Ascending aorta (tissue), 2 donors: ENCODE measurements at places on chromosomes 3 and 15.
A peak's percentile ranks its signal among the peaks of the same experiment; 100 is the strongest.

DNA sequence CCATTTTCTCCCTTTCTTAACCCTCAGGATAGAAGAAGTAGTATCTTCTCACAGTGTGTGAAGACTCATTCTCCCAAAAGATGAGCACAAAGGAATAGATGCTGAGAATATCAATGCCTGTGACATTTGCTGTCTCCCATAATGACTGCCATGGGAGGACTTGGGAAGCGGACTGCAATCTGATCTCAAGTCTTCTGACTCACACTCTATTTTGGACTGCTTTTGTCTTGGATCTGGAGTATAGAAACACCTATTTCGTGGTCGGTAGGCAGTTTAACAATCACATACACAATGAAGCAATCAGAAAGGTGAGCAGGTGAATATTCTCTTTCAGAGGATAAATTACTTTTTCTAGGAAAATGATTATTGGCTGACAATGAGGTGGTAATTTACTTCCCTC, 852.0 kb downstream of the FHIT start:
- DNase-seq: no peak

DNA sequence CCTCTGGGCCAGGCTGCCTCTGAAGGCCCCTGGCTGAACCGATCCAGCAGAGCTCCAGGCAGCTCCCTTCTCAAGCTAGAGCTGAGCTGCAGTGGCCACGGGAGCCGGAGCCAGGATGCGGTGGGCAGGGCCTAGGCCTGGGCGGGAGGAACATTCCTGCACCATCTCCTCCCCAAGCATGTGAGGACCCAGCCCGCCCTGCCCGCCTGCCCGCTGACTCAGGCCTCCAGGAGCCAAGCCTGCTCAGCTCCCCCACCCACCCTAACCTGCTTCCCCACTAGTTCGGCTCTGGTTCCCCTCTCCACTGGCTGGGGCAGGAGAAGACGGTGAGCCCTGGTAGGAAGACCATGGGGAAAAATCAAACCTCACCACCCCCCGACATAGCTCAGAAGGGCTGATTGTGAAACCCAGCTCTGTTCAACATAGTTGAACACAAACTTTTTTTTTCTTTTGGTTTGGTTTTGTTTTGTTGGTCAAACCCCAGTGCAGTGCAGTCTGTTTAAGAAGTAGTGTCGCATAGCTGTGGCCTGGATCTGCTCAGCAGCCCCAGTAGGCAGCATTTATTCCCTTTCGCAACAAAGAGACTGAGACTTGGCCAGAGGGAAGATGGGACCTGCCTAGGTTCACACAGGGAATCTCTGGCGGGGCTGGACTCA, 13.5 kb downstream of the SNX33 start:
- peak; percentile 96 for DNase-seq

DNA sequence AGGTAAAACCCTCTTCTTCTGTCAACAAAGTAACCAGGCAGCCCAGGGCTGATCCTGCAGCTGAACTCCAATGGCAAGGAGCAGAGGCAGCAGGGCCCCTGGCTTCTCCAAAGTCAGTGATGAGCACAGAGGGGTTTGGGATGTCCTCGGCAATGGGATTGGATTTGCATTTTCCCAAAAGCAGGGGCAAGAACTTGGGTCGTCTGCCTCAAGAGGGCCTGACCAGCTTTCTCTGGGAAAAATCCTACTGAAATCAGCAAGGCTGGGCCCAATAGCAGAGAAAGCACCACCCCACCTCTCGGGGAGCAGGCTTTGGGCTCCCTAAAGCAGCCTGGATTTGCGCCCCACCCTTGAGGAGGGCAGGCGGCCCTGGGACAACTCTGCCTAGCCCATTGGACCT, 210.0 kb upstream of the IGF1R start:
- DNase-seq: no peak

DNA sequence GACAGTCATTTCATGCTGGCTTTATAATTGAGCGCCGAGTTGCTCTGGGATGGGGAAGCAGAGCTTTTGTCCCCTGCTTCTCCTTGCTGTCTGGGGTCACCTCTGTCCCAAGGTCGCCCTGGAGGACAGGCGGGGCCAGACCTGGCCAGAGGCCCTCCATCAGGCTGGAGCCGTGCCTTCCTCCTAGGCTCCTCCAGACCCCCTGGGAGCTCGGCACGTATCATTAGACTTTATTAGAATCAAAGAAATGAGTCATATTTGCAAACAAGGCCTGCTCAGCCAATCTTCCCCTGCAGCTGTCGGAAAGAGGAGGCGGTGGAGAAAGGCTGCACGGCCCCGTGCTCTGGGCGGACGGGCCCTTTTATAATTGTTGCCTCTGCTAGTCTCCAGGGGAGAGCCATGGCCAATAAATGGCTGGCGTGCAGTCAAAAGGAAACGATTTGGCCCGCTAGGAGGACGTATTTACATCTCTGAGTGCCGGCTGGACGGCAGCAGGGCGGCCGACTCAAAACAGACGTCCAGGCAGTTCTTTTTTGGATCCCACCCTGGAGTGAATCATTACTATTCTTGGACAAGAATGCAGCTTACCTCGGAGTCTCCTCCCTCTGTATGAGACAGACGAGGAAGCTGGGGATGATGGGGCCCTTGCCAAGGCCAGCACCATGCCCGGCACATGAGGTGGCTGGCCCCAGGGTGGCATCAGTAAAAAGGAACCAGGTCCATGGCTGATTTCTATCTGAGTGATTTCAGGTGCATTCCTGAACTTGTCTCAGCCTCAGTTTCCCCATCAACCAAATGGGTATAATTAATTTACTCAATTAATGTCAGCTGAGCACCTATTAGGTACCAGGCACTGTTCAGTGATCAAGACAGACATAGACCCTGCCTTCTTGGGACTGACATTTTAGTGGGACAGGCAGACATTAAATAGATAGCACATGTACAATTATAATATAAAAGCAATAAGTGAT, 50.6 kb downstream of the SLC6A6 start:
- peak; percentile 88 for DNase-seq

DNA sequence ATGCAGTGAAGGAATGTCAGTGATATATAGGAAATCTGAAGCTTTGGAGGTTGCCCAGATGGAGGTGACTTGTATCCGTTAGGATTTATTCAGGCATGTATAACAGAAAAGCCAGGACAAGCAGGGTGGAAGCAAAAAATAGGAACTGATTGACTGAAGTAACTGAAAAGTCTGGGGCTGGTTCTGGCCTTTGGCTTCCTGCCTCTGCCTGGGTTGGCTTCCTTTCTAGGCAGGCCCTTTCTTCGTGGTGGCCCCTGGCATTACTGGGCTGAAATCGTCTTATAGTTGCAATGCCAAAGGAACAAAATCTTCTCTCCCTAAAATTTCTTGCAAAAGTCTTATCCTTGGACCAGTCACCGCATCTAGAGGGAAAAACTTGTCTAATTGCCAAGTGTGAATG, 386.1 kb downstream of the PTPRG start:
- DNase-seq: no peak

GRCh38 chr3:52532838-52533622, 627 bp downstream of the NT5DC2 start:
- peak; percentile 67 for DNase-seq

GRCh38 chr15:52378746-52379394, 83.3 kb upstream of the MYO5C start:
- DNase-seq: no peak

DNA sequence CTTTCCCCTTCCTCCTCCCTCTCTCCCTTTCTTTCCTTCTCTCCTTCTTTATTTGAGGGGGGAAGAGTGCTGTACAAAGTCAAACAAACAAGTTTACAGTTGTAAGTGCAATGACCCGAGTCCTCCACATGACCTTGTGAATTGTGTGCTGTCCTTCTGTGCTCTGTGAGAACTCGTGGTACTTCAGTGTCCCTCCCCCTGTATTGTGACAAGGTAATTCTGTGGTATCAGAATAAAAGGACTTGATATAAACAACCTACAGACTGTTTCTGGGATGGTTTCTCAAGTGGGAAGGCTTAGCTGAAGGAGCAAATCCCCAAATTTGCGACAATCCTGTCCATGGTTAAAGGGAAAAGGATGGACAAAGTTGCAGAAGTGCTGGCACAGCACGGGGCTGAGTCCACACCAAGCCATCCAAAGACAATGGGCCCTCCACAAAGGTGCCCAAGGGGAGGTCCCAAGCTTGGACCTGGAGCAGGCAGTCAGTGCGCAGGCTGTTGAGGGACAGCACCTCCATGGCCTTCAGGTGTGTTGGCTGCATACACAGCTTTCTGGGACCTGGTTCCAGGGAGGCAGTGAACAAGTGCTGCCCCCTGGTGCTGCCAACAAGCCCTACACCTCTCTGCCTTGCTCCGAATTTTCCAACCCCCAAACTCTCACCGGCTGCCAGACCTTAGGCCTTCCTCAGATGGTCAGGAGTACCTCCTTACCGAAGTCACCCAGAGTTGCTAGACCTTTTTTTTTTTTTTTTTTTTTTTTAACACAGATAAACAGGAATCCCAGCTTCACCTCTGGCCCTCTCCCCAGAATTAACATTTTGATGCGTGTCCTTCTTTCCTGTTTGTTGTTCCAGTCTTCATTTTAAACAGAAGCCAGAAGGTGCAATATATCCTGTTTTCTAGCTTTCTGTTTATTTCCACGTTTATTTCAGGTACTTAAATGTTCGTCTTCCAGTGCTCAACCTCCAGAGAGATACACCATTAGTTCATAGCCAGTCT, 2.6 kb upstream of the APEH start:
- no peak for DNase-seq

DNA sequence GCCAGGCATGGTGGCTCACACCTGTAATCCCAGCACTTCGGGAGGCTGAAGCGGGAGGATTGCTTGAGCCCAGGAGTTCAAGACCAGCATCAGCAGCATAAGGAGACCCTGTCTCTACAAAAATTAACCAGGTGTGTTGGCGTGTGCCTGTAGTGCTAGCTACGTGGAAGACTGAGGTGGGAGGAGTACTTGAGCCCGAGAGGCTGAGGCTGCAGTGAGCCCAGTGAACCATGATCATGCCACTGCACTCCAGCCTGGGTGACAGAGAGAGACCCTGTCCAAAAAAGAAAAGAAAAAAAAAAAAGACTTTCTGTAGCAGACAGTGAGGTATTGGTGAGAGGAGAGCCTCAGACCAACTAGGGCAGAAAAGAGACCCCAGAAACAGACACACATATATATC, 263.8 kb downstream of the XXYLT1 start:
- peak; percentile 3 for DNase-seq

- DNase-seq: peak; percentile 93
Measured at GRCh38 chr3:184133840-184134745, 1.1 kb upstream of the EIF2B5 start.

GRCh38 chr3:121431726-121432517, 113.9 kb downstream of the POLQ start:
- DNase-seq: no peak

- no peak for DNase-seq
Measured at GRCh38 chr3:156382458-156383346, 172.2 kb downstream of the SSR3 start.

- no peak for DNase-seq
Measured at GRCh38 chr15:70451821-70452653, 311.3 kb downstream of the UACA start.

DNA sequence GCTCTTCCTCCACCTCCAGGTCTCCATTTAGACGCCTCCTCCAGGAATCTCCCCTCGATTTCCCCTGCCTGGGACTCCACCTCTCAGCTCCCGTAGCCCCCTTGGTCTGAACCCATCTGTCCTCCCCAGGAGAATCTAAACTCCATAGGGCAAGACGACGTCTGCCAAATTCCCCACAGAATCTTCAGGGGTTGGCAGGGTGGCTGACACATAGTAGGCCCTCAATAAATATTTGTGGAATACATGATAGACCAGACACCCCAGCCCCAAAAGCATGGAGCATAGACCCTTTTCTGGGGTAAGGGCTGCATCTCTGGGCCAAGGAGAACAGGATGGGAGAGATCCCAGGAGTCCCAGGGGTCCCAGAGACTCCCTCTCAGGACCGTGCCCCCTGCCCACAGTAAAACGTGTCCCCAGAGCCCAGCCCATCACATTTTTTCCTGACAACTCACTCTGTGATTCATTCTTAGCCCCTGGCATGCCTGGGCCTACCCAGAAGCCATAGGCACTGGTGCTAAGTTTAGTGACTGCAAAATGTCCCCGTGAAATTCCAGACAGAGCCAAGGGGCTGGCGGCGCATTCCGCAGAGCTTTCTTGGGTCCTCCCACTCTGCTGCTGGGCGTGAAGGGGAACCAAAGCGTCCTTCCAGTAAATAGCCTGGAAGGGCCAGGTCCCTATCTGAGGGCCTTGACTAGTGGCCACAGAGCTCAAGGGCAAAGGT, 78.0 kb upstream of the SLC6A6 start:
- no peak for DNase-seq
